Kidney tubule cell (primary cell): ENCODE measurements at places on chromosomes 1 and 21.

- DNase-seq: peak; percentile 17
Measured at GRCh38 chr1:207866471-207867135, 44.3 kb downstream of the CD34 start.

- no peak for DNase-seq
Measured at GRCh38 chr1:235635938-235636662, 13.5 kb downstream of the GNG4 start.

DNA sequence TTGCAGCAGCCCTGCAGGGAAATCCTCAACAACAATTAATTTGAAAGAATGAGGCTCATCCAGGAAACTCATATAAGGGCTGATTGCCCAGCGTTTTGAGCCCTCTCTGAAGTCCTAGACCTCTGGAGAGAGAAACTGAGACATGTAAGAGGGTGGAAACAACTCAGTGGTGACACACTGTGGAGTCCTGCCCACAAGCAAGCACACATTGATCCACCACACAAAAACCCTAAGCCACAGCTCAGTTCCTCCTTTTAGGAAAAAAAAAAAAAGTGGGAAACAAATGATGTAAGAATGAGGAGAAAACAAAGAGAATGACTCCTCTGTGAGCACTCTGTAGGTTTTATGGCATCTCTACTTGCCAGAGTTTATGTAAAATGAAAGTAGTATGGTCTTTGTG, 22.9 kb upstream of the PLA2G5 start:
- no peak for DNase-seq

- DNase-seq: no peak
Measured at GRCh38 chr1:9711466-9712020, 60.0 kb downstream of the PIK3CD start.

- DNase-seq: no peak
Measured at GRCh38 chr1:153251988-153252387, 7.5 kb upstream of the LORICRIN start.

- DNase-seq: no peak
Measured at GRCh38 chr1:79741720-79742421, 735.3 kb upstream of the ADGRL4 start.

- DNase-seq: no peak
Measured at GRCh38 chr21:33238146-33238545, 8.4 kb downstream of the IFNAR2 start.

GRCh38 chr1:105909811-105910210, 1146.7 kb upstream of the PRMT6 start:
- DNase-seq: no peak

DNA sequence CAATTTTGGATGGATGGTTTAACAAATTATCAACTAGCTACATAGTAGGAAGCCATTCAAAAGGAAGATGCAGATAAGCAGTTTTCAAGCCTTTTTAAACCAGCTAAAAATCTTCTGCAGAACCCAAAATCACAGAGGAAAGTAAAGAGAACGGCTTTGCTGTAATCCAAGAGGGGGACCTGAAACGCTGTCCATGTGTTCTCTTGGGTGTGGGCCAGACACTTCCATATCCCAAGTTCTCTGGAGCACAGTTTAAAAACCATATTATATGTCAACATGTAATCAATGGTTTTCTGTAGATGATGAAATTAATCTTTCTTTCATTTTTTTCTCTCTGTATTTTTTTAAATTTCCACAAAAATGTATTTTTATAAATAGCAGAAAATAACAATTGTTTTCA, 90.5 kb downstream of the SELENOF start:
- no peak for DNase-seq

- DNase-seq: no peak
Measured at GRCh38 chr1:186194107-186194756, 180.8 kb downstream of the TPR start.

- no peak for DNase-seq
Measured at GRCh38 chr1:62381831-62382657, 54.8 kb upstream of the USP1 start.

DNA sequence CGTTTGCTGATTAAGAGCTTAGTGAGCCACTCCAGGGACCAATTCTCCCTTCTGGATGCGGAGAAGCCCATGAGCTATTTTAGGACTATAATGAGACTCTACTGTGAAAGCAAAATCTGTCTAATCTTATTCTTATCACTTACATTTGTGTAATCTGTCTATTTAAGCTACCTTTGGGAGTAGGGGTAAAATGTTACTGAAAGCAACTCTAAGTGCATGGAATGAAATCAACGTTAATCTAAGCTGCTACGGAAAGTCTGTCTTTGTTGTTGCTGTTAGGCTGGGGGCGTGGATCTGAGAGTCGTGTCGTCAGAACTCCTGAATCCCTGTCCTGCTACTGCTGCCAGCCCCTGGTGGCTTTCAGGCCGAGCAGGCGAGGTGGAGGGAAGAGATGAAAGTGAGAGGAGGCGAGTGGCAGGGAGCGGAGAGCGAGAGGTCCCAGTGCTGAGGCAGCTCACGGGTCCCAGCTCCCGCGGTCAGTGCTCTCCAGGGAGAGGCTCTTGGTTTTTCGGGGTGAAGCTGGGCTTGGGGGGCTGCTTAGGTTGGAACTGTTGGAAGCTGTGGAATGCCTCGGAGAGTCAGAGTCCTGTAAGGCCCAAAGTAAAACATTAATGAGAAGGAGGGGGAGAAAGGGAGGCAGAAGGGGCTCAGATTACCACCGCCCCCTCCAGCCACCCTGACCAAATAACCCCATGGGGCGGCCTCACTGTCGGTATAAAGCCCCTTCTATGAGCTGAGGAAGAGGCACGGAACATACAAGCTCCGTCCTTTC, 53.9 kb downstream of the COQ8A start:
- DNase-seq: no peak

DNA sequence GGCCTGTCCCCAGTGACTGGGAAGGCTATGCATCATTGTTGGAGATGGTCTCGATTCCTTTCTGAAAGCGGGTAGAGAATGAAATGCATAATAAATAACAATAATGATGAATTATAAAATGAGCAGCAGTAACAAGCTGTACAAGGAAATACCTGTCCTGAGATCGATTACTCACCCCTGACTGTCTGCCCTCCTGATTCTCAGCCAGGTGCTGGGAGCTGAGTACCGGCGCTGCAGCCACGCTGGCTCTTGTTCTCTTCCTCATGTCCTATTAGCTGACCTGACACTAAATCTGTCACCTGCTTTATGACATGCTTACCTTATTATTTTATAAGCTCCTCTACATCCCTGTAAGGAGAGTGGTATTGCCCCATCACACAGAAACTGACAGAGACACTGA, 3.4 kb downstream of the AGPAT3 start:
- peak; percentile 66 for DNase-seq

DNA sequence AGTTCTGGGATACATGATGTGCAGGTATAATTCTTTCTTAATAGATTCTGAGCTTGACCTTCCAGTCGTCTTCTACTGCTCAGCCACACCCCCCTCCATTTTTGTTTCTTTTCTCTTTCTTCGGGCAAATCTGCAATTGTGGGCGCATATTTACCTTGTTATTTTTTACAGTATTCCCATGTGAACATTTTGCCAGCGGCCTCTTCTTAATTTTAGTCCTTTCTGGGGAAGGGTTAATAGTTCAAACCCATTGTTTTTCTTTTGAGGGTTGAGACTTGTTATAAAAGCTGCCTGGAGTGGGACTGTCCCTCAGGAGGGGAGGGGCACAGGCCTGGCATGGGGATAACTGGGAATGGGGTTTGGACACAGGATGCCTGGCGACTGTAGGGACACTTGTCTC, 40.3 kb downstream of the PBX1 start:
- no peak for DNase-seq

GRCh38 chr1:27161594-27161993, 6.7 kb upstream of the SLC9A1 start:
- DNase-seq: no peak

- DNase-seq: no peak
Measured at GRCh38 chr1:24896176-24896575, 33.9 kb downstream of the RUNX3 start.

GRCh38 chr1:40535732-40536131, 4.3 kb downstream of the ZNF684 start:
- DNase-seq: no peak

- no peak for DNase-seq
Measured at GRCh38 chr1:52166996-52167753, 25.3 kb downstream of the ZFYVE9 start.

DNA sequence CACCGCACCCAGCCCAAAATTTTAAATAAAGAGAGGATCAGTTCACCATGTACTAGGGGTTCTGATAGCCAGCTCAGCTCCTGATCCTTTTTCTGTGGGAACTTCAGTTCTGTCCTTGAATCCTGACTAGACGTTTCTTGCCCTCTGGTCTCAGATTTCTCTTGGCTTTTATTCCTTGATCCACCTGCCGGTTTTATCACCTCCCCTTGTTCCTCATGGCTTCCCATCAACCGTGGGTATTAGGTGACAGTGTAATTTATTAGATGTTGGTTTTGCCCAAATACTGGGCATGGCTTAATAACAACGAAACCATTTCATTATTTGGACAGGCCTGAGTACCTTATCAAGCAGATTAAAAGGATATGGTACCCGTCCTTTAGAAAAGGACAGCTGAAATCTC, 22.5 kb downstream of the SLC45A1 start:
- no peak for DNase-seq

- no peak for DNase-seq
Measured at GRCh38 chr1:188367661-188368060, 1538.9 kb downstream of the PLA2G4A start.

DNA sequence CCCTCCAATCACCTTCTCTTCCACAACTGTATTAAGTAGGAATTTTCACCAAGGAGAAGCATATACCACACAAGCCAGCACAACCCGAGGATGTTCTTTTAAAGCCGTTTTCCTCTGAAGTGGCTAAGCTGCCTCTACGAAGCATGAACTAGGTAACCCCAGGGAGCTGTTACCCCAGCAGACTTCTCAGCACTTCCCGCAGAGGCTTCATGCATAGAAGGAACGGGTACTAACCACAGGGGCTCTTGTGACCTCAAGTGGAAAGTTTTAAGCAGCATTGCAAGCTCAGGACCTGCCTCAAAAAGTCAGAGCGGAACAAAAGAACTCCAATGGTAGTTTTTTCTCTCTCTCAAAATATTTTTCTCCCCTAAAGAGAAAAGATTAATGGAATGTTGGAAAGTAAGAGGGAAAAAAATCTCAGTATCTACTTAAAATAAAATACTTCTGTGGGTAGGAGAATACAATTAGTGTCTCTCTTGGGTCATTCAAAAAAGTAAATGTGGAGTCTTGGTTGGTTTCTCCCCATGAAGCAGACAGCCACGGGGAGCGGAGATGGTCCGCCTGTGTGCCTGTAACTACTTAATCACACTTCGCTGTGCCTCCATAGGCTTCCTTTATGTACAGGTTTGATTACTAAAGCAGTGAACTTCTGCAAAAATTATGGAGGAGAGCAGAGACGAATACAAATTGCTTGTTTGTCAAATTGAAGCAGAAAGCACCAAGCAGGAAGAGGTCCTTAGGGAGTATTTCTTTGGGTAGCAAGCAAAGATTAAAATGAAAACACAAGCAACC, 40.9 kb downstream of the STX6 start:
- no peak for DNase-seq

DNA sequence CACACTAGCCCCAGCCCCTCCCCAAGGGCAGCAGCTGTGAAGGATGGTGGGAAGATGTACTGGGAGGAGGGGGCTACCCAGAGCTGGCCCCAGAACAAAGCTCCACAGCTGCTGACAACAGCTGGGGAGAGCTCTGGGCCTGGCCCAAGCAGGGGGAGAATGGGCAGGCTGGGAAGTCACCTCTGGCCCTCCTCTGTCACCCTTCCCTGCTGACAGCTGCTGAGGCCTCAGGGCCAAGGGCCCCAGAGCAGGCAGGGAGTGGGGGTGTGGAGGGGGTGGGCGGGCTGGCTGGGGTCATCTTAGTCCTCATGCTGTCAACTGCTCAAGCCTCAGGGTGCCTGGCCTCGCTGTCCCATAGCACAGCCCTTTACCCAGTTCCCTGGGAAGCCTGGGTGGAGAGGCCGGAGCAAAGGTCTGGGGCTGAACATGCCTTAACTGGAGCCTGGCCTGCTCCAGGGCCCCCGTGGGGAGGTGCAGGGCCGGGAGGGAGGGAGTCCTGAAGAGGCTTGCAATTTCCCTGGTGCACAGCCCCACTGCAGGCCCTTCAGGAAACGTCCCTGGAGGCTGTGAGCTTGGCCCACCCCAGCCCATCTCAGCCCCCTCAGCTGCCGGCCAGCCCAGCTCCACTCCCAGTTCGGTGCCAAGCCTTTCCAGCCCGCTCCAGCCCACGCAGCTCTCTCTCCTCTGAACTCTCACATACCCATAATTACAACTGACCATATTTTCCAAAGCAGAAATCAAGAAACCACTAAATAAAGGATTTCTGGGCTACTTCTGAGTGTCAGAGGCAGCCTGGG, 25.7 kb downstream of the HSPG2 start:
- no peak for DNase-seq

- no peak for DNase-seq
Measured at GRCh38 chr1:171110621-171111326, 20.1 kb downstream of the FMO3 start.

DNA sequence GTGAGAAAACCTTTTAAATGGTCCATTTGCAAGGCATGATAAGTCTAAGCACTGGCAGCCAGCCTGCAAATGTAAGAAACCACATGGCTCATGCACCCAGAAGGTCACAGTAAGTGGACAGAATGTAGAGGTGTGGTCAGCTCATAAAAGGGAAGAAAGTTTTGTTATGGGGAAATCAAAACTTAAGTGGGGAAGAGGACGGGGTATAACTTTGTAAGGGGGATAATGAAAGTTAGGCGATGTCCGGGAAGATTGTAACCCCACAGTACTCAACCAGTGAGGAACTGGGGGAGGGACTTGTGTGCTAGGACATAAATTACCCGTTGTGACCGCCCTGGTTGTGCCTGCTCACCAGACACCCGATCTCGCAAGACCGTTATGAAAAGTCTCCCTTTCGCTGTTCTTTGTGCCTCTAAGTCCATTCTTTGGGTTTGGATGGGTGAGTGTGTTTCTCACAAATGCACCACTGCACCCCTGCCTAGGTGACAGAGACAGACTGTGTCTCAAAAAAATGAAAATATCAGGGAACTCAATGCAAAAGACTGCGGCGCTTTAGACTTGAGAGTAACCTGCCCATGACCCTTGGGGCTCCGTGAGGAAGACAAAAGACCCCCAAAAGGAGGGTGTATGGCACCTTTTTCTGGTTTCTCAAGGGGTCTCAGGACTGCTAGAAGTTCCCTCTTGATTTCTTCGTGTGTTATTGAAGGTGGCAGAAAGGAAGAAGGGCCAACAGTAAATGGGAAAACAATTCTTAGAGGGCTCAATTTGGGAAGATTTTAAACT, 28.6 kb upstream of the ZNF496 start:
- DNase-seq: no peak

DNA sequence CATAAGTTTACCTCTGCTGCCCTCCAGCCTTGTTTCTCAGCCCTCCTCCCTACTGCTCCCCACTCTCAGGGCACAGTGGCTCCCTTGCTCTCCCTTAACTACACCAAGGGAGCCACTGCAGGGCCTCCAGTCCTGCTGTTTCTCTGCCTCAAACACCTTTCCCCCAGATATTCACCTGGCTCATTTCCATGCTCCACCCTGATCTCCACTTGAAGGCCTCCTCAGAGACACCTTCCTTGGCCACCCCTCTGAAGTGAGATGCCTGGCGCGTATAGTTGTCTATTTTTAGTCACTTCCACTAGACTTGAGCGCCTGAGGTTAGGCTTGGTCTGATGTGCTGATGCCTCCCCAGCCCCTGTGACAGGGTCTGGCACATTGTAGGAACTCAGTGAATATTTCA, 34.9 kb downstream of the SEC16B start:
- DNase-seq: no peak
